B cell (primary cell): ENCODE measurements at places on chromosomes 13 and 19. TPM values are rescaled to one million over a fixed set of nuclear protein-coding genes. Genes with fewer than 3 reads are reported as not detected.
A peak's percentile ranks its signal among the peaks of the same experiment; 100 is the strongest.

GRCh38 chr13:101880581-101880980 lies 428.1 kb downstream of the ITGBL1 start:
- no peaks in the 10 kb centered on the region for H3K27me3 ChIP-seq
- H3K27ac ChIP-seq: no peak overlapping the region
- H3K4me1 ChIP-seq: no peaks in the 10 kb centered on the region
- H3K4me3 ChIP-seq: no peak overlapping the region
- no peaks in the 10 kb centered on the region for H3K36me3 ChIP-seq
- DNase-seq: no peak

- no peak overlapping the region for H3K4me3 ChIP-seq
- H3K27ac ChIP-seq: no peak overlapping the region
- H3K36me3 ChIP-seq: peaks cover 60% of the 10 kb centered on the region
Measured at GRCh38 chr19:36363845-36364244, 15.2 kb downstream of the ZFP14 start.

DNA sequence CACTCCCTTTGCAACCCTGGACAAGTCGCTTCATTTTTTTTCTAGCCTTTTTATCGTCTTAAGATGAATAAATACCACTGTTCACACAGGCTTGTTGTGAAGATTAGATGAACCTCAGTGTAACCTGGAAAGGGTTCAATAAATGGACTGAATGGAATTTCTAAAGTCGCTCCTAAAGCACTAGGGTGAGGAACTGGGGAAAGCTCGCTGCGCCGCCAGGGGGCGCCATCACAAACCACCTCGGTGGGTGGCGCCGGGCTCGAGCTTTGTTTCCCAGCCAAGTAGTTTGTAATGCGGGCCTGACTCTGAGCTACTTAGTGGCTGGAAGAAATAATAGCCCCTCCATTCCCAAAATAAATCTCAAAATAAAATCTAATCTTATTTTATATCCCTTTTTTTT lies 2.2 kb upstream of the CEACAM6 start:
- DNase-seq: peak; percentile 75
- no peaks in the 10 kb centered on the region for H3K36me3 ChIP-seq
- no peaks in the 10 kb centered on the region for H3K4me1 ChIP-seq
- no peak overlapping the region for H3K4me3 ChIP-seq
- H3K27ac ChIP-seq: no peak overlapping the region

Gene FARP1
- total RNA-seq: 1.5 TPM in 2 replicates

Gene UBAC2
- 52.9 and 56.3 TPM in 2 replicates for total RNA-seq

DNA sequence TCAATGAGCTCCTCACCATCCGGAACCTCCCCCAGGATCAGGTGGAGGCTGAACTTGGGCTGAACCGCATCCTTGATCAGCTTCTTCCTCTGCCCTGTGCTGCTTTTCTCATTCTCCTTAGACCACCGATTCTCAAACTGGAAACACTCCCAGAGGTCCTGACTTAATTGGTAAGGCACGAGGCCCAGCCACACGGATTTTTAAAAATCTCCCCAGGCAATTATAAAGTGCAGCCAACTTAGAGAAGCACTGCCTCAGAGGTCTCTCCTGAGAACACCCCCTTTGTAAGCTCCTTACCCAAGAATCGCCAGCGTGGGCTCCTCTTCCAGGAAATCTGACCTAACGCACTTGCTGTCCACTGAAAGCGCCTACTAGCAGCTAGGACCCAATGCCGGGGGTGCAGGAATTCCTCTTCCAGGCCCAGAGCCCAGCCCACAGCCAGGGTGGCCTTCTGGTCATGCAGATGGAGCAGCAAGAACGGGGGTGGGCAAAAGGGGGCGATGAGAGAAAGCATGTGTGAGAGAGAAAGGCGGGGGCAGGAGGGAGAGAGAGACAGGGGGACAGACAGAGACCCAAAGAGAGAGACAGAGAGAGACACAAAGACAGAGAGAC lies 66.9 kb upstream of the CACNA1A start:
- no peak for DNase-seq
- no peaks in the 10 kb centered on the region for H3K36me3 ChIP-seq
- no peak overlapping the region for H3K27ac ChIP-seq
- no peaks in the 10 kb centered on the region for H3K4me1 ChIP-seq
- H3K4me3 ChIP-seq: no peak overlapping the region

DNA sequence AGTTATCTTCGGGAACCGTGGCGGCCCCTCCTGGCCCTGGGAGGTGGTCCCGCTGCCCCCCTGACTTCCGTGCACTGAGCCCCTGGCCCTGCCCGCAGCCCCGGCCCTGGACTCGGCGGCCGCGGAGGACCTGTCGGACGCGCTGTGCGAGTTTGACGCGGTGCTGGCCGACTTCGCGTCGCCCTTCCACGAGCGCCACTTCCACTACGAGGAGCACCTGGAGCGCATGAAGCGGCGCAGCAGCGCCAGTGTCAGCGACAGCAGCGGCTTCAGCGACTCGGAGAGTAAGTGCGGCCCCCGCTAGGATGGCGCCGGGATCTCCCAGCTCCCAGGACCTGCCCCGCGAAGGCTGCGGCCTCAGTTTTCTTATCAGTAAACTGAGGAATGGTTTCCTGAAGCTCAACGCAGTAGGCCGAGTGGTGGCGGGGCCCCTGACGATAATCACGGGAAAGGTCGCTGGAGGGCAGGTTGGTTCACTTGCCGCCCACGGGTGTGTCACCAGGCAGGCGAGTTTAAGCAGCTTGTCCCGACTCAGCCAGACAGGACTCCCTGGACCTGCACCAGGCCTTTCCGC lies 924 bp downstream of the RGCC start:
- H3K4me3 ChIP-seq: peak overlapping the region; percentile 68
- peak; percentile 70 for DNase-seq
- H3K27me3 ChIP-seq: no peaks in the 10 kb centered on the region
- peaks cover 40% of the 10 kb centered on the region for H3K4me1 ChIP-seq
- H3K27ac ChIP-seq: peak overlapping the region; percentile 49

DNA sequence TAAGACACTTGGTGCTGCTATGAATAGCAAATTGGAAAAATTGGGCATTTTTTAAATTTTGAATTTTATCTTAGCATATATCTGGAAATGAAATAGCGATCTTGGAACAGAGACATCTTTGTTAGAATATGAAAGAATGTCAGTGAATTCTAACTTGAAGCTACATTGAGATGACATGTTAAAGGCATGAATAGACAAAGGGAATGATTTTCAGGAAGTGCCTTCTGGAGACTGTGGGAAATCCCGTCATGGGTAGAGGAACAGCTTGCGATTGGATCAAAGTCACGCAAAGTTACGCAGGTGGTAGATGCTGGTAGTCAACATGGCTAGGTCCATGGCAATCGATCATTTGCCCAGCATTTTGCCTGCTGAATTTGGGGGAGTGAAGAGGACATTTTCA lies 43.5 kb downstream of the LRCH1 start:
- peak overlapping the region; percentile 69 for H3K27ac ChIP-seq
- peaks cover 97% of the 10 kb centered on the region for H3K4me1 ChIP-seq
- no peaks in the 10 kb centered on the region for H3K27me3 ChIP-seq

Gene SLITRK5
- total RNA-seq: not detected in 2 replicates
